ENCODE measurements at places on chromosomes 1 and 21. TPM values are rescaled to one million over a fixed set of nuclear protein-coding genes. Genes with fewer than 3 reads are reported as not detected.

DNA sequence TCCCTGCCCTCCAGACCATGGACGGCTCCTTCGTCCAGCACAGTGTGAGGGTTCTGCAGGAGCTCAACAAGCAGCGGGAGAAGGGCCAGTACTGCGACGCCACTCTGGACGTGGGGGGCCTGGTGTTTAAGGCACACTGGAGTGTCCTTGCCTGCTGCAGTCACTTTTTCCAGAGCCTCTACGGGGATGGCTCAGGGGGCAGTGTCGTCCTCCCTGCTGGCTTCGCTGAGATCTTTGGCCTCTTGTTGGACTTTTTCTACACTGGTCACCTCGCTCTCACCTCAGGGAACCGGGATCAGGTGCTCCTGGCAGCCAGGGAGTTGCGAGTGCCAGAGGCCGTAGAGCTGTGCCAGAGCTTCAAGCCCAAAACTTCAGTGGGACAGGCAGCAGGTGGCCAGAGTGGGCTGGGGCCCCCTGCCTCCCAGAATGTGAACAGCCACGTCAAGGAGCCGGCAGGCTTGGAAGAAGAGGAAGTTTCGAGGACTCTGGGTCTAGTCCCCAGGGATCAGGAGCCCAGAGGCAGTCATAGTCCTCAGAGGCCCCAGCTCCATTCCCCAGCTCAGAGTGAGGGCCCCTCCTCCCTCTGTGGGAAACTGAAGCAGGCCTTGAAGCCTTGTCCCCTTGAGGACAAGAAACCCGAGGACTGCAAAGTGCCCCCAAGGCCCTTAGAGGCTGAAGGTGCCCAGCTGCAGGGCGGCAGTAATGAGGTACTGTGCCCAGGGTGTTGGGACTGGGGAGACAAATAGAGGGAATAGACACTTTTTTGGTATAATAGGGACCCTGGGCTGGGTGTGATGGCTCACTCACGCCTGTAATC lies 1.0 kb downstream of the ZBTB48 start:
- no peaks in the 10 kb centered on the region for H3K27me3 ChIP-seq
- H3K36me3 ChIP-seq = no peaks in the 10 kb centered on the region
- peaks cover 30% of the 10 kb centered on the region for H3K4me1 ChIP-seq
- peak overlapping the region; percentile 97 for H3K27ac ChIP-seq
- DNase-seq = peak; percentile 69
- peak overlapping the region; percentile 92 for H3K4me3 ChIP-seq

TCHHL1 gene
- total RNA-seq = not detected

FGR gene
- total RNA-seq = 149 TPM

SUSD4 gene
- total RNA-seq = 2.2 TPM

GRCh38 chr1:158124034-158124433 lies 56.7 kb upstream of the CD1D start:
- H3K36me3 ChIP-seq = no peaks in the 10 kb centered on the region
- no peaks in the 10 kb centered on the region for H3K27me3 ChIP-seq
- H3K27ac ChIP-seq = no peak overlapping the region
- H3K4me1 ChIP-seq = no peaks in the 10 kb centered on the region

DNA sequence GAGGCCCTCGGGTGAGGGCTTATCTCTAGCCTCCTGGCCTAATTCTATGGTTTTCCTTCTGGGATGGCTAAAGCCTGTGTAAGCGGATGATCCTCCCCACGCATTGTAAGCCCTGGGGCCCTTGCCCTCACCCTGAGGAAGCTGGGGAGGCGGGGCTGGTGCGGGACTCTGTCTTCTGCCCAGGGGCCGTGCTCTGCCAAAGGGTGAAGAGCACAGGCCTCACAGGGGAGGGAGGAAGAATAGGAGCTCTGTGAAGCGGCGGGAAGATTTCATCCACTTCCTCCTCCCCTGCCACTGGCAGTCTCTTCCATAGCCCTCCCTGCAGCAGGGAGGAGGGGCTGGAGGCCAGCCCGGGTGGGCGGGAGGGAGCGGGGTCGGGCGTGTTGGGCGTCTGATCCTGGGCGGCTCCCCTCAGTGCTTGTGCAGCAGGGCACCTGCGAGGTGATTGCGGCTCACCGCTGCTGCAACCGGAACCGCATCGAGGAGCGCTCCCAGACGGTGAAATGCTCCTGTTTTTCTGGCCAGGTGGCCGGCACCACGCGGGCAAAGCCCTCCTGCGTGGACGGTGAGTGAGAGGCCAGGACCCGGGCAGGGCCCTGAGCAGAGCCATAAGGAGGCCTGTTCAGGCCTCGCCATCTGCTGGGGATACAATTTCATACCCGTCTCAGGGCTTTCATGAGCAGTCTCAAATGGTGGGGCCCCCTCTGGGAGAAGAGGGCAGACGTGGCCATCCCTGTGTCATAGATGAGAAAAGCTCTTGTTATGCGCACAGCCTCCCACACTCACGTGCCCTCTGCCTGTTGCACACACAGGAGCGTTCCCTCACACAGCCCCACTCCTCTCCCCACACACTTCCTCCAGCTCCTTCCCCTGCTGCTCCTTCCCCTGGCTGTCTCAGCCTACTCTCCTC lies 7.7 kb upstream of the PPM1J start:
- no peaks in the 10 kb centered on the region for H3K27me3 ChIP-seq
- no peak for DNase-seq
- H3K4me3 ChIP-seq = peak overlapping the region; percentile 21
- peaks cover 5% of the 10 kb centered on the region for H3K4me1 ChIP-seq

CD52 gene
- 348 TPM for total RNA-seq

NAV1 gene
- 34.1 TPM for total RNA-seq

GRCh38 chr21:36156815-36157670 lies at the start of gene DOP1B:
Gene DOP1B (plus strand): TSS chr21:36156824. CDS start chr21:36164734, 7,910 bp downstream.
- H3K27me3 ChIP-seq = no peaks in the 10 kb centered on the region
- H3K27ac ChIP-seq = peak within 1 kb of the TSS; percentile 87
- DNase-seq = no peak
- H3K36me3 ChIP-seq = no peaks in the 10 kb centered on the region
- peak within 1 kb of the TSS; percentile 93 for H3K4me3 ChIP-seq
- H3K4me1 ChIP-seq = peaks cover 16% of the 10 kb centered on the region
